ENCODE measurements at places on chromosomes 7 and 10. TPM values are rescaled to one million over a fixed set of nuclear protein-coding genes. Genes with fewer than 3 reads are reported as not detected.

SCIN gene
- 0.47 TPM for total RNA-seq

PFKP gene
- 242 TPM for total RNA-seq

KRIT1 gene
- 31.9 TPM for total RNA-seq

GPR26 gene
- total RNA-seq = not detected

TMEM229A gene
- total RNA-seq = not detected

GRCh38 chr10:86958116-86958900 lies at the start of gene SNCG:
Gene SNCG, plus strand, starts transcription at chr10:86958599. Its CDS starts 99 bp downstream, at chr10:86958698.
- no peaks in the 10 kb centered on the region for H3K27me3 ChIP-seq
- no peak within 1 kb of the TSS for H3K4me3 ChIP-seq
- no peak within 1 kb of the TSS for H3K27ac ChIP-seq
- DNase-seq = no peak
- H3K4me1 ChIP-seq = no peaks in the 10 kb centered on the region
- no peaks in the 10 kb centered on the region for H3K36me3 ChIP-seq

DNA sequence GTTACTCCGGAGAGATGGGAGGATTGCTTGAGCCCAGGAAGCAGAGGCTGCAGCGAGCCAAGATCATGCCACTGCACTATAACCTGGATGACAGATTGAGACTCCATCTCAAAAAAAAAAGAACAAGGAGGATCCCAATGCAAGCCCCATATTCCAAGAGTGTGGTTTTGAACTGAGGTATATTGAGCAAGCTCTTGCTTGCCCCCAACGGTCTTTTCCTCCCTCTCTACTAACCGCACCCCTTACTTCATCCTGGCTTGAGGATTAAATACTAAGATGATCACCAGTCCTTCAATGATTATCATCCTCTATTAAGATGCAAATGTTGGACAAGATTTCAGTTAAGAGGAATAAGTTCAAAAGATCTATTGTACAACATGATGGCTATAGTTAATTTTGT lies 12.5 kb upstream of the SRGN start:
- peaks cover 6% of the 10 kb centered on the region for H3K4me1 ChIP-seq
- DNase-seq = no peak
- no peak overlapping the region for H3K27ac ChIP-seq
- no peaks in the 10 kb centered on the region for H3K36me3 ChIP-seq
- no peak overlapping the region for H3K4me3 ChIP-seq
- H3K27me3 ChIP-seq = no peaks in the 10 kb centered on the region

- H3K4me1 ChIP-seq = peaks cover 8% of the 10 kb centered on the region
- no peak overlapping the region for H3K4me3 ChIP-seq
- H3K27me3 ChIP-seq = peaks cover 47% of the 10 kb centered on the region
- H3K27ac ChIP-seq = no peak overlapping the region
- no peaks in the 10 kb centered on the region for H3K36me3 ChIP-seq
Observed at GRCh38 chr10:133324198-133324792, 12.4 kb downstream of the CALY start.

DNA sequence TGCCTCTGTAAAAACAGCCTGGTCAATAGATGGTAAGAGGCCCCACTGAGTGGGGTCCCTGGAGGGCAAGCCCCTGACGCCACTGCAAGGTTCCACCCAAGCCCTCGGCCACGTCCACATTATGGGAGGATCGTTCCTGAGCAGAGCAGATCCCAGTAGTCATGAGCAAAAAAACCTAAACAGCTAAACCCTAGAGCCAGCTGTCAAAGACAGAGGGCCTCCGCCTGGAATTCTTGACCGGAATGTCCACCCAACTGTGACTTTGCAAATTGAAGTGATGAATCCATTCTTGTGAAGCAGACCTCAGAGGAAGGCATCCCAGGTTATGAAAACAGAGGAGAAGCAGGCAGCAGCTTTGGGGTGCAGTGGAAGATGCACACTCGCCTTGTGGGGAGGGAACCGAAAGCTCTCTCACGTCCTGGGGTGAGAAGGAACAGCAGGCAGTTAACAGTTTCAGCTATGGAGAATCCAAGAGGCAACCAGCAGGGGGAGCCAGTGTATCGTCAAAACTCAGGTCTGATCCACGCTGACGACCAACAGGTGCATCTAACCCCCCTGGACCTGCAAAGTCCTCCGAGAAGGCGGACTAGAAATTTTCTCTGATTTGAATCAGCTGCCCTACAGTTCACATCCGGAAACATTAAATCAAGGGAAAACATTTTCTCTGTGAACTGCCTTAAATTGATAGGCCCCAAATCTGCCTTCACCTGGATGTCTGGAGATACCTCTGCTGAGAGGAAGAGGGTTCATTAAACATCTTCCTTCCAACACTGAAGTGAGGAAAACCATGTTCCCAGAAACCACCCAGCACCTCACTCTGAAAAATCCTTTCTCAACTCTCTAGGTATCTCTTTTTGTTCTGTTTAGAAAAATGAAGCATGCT lies 139.1 kb upstream of the PFKP start:
- peaks cover 33% of the 10 kb centered on the region for H3K27me3 ChIP-seq
- H3K36me3 ChIP-seq = no peaks in the 10 kb centered on the region
- peaks cover 4% of the 10 kb centered on the region for H3K4me1 ChIP-seq
- H3K27ac ChIP-seq = no peak overlapping the region

DNA sequence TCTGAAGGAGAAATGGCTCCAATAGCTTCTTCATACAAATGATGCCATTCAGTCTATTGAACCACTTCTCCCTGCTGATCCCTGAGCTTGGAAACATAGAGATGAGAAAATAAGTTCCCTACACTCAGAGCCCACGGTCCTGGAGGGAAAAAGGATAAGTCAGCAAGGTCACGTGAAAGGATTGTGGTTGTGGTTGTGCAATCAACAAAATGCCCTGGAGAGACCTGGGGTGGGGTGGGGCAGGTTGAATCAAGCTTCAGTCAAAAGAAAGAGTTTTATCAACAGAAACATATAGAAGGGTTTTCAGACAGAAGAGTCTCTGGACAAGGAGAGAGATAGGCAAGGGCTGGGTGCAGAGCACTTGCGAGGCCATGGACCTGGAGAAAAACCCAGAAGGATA lies 30.1 kb downstream of the C10orf90 start:
- H3K36me3 ChIP-seq = no peaks in the 10 kb centered on the region
- H3K4me3 ChIP-seq = no peak overlapping the region

- DNase-seq = no peak
- no peak overlapping the region for H3K27ac ChIP-seq
- no peak overlapping the region for H3K4me3 ChIP-seq
- H3K27me3 ChIP-seq = no peaks in the 10 kb centered on the region
Observed at GRCh38 chr7:42186151-42186550, 50.9 kb downstream of the GLI3 start.

GRCh38 chr7:30202671-30203070 lies 67.9 kb downstream of the MTURN start:
- H3K36me3 ChIP-seq = no peaks in the 10 kb centered on the region
- H3K4me1 ChIP-seq = peaks cover 2% of the 10 kb centered on the region
- no peak overlapping the region for H3K27ac ChIP-seq
- no peaks in the 10 kb centered on the region for H3K27me3 ChIP-seq

- no peak for DNase-seq
Observed at GRCh38 chr7:106757846-106758245, 96.9 kb upstream of the CCDC71L start.

- DNase-seq = no peak
- no peak overlapping the region for H3K4me3 ChIP-seq
- no peak overlapping the region for H3K27ac ChIP-seq
- H3K36me3 ChIP-seq = no peaks in the 10 kb centered on the region
Observed at GRCh38 chr7:157320608-157320980, 16.2 kb upstream of the DNAJB6 start.

GRCh38 chr7:147833970-147834369 lies 756.6 kb upstream of the C7orf33 start:
- no peaks in the 10 kb centered on the region for H3K27me3 ChIP-seq
- DNase-seq = no peak
- H3K36me3 ChIP-seq = no peaks in the 10 kb centered on the region
- H3K4me1 ChIP-seq = no peaks in the 10 kb centered on the region

All from activated naive CD8-positive, alpha-beta T cell treated with anti-CD3 and anti-CD28 coated beads for 36 hours (primary cell).